NB4 (cell line): ENCODE measurements at places on chromosomes 3 and 15.

- no peak for DNase-seq
These were observed 56.3 kb upstream of the PCSK6 start for GRCh38 chr15:101545548-101546505.

DNA sequence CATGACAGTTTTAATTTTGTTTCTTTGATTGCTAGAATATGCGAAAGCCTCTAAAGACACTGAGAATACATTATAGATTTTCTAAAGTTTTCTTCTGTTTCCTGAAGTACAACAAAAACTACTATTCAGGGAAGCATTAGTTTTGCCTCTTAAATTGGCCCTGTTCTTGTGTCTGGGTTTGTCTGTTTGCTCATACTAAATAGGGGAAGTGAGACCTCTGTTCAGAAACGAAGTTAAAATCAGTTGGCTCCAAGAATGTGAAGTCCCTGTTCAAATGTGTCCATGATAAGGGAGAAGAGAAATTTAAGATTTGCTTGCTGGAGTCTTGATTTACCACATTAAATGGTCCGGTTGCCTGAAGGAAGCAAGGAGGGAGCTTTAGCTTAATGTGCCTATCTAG is 327.3 kb upstream of the GBE1 start:
- DNase-seq: peak; percentile 7

DNA sequence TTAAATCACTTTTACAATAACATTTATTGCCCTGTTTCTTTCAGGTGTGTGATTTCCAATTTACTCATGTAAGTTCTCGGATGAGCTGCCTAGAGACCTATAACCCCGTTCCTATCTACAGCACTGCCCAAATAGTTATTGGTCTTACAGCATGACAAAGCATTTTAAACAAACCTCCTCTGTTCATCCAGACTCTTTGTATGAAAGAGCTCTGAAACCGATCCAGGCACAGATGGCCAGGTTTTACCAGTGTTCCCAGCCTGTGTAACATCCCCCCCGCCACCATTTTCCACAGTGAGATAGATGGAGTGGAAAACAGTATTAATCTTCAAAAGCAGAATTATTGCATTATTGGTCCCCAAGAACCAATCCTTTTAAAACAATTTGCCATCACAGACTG is 59.0 kb upstream of the SPTSSB start:
- no peak for DNase-seq

- DNase-seq: no peak
These were observed 175.3 kb upstream of the STT3B start for GRCh38 chr3:31357451-31357850.

GRCh38 chr3:189369636-189370035 is 197.9 kb downstream of the TPRG1 start:
- DNase-seq: peak; percentile 65

- DNase-seq: no peak
These were observed at the start of gene COL8A1 for GRCh38 chr3:99638167-99638948. TSS of gene COL8A1 (plus strand) at chr3:99638594. CDS start at chr3:99790683, 152,089 bp downstream.

DNA sequence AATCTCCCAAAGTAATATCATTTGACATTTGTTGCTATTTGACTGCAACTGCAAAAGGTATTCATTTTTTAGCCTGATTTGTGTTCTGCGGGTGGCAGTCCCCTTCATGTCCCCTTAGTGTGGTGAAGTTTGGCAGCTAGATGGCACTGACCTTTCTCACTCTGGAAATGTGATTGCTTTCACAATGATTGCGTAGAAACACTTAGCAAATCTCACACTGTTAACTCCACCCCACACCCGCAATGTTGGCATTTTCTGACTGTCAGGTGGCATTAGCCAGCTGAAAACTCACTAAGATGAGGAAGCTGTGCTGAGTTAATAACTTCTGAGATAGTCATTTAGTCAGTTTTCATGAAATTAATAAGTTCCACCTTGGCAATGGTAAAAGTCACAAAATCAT is 76.9 kb downstream of the TRIM69 start:
- peak; percentile 4 for DNase-seq

GRCh38 chr3:36774052-36774451 is 9.7 kb upstream of the DCLK3 start:
- DNase-seq: no peak
